Sciatic nerve (tissue), 2 donors: ENCODE measurements at places on chromosomes 3 and 15. TPM values are rescaled to one million over a fixed set of nuclear protein-coding genes. Genes with fewer than 3 reads are reported as not detected.

DNA sequence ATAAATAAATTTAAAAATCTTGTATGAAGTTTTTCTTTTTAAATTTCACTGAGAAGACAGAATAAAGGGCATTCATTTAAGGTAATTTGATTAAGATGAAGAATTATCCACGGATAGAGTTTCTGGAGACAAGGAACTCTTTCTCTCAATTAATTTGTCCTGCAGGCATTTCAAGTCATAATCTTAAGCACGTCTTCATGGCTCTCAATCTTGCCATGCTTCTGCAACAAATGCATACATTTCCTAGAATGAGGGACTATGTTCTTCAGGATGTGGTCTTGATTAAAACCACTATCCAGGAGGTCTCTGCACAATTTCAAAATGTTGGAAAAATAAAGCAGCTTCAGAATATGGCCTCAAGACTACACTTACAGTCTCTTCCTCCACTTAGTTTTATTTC lies 67.6 kb upstream of the LSAMP start:
- DNase-seq: no peak

DNA sequence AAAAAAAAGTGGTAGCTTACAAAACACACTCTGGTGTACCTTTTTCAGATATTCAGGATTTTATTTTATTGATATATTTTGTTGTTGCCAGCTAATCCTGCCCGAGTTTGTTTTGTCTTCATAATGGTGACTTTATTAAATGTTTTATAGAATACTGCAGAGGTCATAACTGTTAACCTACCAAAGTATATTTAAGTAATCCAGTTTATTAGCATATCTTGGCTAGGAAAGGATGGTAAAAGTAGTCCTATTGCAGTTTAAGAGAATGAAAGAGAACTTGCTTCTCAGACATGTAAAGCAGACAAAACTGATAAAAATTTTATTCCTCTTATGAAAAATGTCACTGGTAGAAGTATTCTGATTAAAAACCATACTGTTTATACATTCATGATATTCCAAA lies 59.2 kb upstream of the IGSF10 start:
- no peak for DNase-seq

DNA sequence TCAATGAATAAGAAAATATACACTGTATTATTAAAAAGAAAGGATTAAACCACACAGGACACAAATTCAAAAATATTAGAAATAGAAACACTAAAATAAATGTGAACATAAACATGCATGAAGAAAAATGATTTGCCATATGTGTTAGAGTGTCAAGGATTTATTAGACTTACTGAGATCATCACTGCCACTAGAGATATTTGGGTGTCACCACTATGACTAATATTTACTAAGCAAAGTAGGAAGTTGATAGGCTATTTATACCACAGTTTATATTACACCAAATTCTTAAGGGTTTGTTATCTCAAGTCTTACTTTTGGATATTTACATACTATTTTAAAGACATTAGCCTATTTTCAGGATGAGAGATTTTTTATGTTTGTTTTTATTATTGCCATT lies 575.0 kb upstream of the SGO1 start:
- no peak for DNase-seq

NOX5 gene
- total RNA-seq: 0.45 TPM

SEMA3G gene
- 38.3 TPM for total RNA-seq

GRCh38 chr3:185701611-185702261 lies 115.6 kb downstream of the SENP2 start:
- DNase-seq: no peak

INKA1 gene
- 7.3 TPM for total RNA-seq

DNA sequence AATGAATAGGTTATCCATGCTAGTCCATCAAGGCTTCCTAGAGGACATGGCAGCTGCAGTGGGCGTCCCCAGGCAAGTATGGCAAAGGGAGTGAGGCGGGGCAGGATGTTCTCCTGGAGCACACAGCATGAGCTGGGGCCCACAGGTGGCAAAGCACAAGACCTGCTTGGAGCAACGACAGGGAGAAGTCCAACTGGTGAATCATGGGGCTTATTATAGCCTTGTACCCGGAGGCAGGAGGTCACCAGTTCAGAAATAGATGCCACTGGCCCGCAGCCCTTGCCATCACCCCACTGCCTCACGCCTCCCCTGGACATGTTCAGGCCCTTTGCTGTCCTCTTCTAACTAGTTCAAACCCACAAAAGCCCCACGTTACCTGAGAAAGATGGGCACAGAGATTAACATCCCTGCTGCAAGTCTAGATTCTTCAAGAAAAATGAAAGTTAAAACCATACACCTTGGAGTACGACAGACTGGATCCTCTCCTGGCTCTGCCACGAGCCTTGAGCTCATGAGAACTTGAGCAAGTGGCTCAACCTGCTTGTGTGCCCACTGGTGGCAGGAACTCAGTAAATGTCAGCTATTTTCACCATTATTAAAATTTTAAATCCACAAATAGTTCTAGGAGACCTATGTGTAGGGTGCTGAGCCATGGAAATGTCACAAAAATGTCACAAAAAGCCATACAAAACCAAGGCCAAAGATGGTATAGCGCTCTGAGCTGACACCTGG lies 1.8 kb upstream of the SRGAP3 start:
- DNase-seq: no peak

DNA sequence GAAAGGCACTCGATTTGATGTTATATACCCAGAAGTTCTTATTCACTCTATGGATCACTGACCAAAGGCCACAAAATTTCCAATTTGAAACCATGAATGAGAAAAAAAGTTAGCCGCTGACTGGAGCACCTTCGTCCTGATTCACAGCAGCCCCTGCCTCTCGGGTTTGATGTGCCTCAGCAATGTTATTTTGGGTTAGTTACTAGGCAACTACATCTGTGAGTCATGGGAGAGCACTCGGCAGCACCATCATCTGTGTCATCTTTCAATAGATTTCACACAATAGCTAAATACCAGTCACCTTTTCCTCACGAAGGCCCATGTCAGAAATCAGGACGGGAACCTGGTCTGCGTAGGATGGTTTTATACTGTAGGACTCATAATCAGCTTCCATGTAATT lies 269.2 kb downstream of the ZBBX start:
- no peak for DNase-seq

- DNase-seq: no peak
These were observed 64.0 kb downstream of the IFT57 start for GRCh38 chr3:108158251-108158650.

ITIH1 gene
- total RNA-seq: not detected
